Adrenal gland (tissue), 19 donors: ENCODE measurements at places on chromosomes 4 and X. TPM values are rescaled to one million over a fixed set of nuclear protein-coding genes. Genes with fewer than 3 reads are reported as not detected.

LRP2BP gene
- polyA plus RNA-seq = 1.4 TPM

CCKAR gene
- polyA plus RNA-seq = not detected

DNA sequence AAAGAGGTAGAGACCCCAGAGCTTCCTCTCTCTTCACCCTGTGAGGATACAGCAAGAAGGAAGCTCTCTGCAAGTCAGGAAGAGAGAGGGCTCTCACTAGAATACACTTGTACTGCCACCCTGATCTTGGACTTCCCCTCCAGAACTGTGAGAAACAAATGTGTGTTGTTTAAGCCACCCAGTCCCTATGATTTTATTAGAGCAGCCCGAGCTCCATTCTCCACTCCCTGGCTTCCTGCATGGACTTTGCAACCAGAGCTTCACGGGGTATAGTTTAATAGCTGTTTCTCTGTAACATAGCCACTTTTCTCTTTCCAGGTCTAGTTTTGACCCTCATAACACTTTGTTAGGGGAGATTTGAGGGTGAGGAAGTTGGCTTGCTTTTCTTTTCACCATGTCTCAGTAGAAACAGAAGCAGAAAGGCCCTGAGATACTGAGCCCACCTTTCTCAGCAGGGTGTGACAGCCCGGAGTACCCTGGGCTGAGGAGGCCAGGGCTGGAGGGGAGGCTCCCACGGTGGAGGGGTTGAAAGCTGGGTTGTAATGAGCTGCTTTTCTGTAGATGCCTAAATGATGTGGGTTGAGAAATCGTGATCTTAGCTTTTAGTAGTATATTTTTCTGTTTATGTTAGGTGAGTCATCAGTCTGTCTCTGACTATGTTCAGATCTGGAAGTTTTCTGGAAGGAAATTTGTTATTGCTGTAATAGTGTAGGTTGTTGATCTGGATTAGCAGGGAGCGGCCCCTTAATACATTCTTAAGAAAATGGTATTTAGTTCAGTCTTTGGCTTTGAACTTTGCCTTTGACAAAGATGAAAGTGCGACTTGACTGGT lies 118.6 kb downstream of the PTTG2 start:
- peaks cover 38% of the 10 kb centered on the region for H3K4me1 ChIP-seq
- H3K27ac ChIP-seq = no peak overlapping the region
- H3K36me3 ChIP-seq = no peaks in the 10 kb centered on the region
- no peaks in the 10 kb centered on the region for H3K27me3 ChIP-seq
- no peak overlapping the region for H3K4me3 ChIP-seq

GRCh38 chr4:126762663-126763247 lies 870.0 kb upstream of the INTU start:
- no peak overlapping the region for H3K27ac ChIP-seq
- no peak overlapping the region for H3K4me3 ChIP-seq
- DNase-seq = no peak

GRCh38 chr4:151488968-151489367 lies 80.0 kb downstream of the FHIP1A start:
- H3K4me1 ChIP-seq = peaks cover 4% of the 10 kb centered on the region
- no peaks in the 10 kb centered on the region for H3K27me3 ChIP-seq
- H3K36me3 ChIP-seq = no peaks in the 10 kb centered on the region
- no peak for DNase-seq
- H3K4me3 ChIP-seq = no peak overlapping the region
- no peak overlapping the region for H3K27ac ChIP-seq
